Activated naive CD8-positive, alpha-beta T cell treated with anti-CD3 and anti-CD28 coated beads, Interleukin-2, amount 50 U/mL, for 24 hours (primary cell): ENCODE measurements at places on chromosomes 12 and 14.
A peak's percentile ranks its signal among the peaks of the same experiment; 100 is the strongest.

- DNase-seq, result no peak
These were observed 65.9 kb downstream of the DAAM1 start for GRCh38 chr14:59254146-59254910.

DNA sequence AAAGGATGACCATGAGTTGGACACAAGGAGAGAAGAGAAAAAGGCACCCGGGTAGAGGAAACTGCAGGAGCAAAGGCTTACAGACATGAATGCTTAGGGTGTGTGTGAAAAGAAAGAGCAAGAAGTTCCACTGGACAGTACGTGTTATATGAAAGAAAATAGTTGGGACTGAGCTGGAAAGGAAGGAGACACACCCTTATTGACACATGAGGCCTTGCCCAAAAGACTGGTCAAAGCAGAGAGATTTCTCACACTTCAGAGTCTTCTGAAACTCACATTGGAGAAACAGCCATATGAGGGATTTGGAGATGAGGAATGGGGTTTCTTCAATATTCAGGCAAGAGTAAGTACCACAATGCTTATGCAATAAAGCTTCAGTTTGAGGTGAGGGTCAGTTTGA, 56.0 kb downstream of the TTC9 start:
- no peak for DNase-seq

GRCh38 chr12:16070113-16070512, 159.0 kb downstream of the DERA start:
- DNase-seq, result no peak

DNA sequence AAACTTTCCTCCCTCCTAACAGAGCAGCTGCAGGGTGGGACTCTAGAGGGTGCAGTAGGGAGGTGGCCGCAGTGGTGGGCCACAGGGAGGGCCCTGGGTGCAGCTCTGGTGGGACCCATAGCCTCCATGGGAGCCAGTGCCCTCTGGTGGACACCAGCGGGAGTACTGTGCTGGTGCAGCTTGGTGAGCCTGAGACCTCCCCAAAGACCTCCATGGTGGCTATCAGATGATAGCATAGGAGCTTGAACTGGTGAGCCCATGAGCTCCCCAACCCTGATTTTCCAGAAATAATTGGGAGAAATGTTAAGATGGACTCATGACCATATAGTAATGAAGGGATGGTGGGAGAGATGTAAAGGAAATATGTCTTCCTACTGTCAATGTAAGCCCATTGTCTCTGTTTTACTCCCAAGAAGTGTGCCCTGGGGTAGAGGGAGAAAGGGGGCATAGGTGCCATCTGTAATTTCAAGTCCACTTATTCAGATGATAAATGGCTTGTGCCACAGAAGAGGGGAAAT, 98.7 kb downstream of the GAS2L3 start:
- DNase-seq, result peak; percentile 55
